Activated CD8-positive, alpha-beta memory T cell treated with anti-CD3 and anti-CD28 coated beads, Interleukin-2, amount 10 ng/mL, durations not matched to agents 7 days and 5 days (primary cell): ENCODE measurements at places on chromosomes 7 and 10. TPM values are rescaled to one million over a fixed set of nuclear protein-coding genes. Genes with fewer than 3 reads are reported as not detected.

DNA sequence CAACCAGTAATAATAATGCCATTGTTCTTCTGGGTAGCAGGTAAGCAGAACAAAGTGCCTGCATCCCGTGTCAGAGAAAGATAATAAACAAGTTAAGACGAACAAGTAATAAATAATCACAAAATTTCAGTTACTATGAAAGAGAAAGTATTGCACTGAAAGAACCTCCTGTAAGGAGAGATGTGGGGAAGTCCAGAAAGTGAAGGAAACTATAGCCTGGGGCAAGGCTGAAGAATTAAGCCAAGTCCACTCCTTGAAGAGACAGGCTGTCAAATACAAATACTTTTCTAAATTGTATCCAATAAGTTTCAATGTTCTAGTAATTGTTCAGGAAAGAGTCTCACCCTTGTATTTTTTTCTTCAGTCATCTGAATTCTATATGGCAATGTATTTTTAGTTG is 611.4 kb downstream of the MAGI2 start:
- no peak overlapping the region for H3K27ac ChIP-seq
- H3K36me3 ChIP-seq = no peaks in the 10 kb centered on the region
- no peaks in the 10 kb centered on the region for H3K4me1 ChIP-seq
- H3K27me3 ChIP-seq = no peaks in the 10 kb centered on the region
- H3K4me3 ChIP-seq = no peak overlapping the region

- H3K27ac ChIP-seq = no peak overlapping the region
- no peaks in the 10 kb centered on the region for H3K36me3 ChIP-seq
- peaks cover 11% of the 10 kb centered on the region for H3K4me1 ChIP-seq
- no peak for DNase-seq
Measured at GRCh38 chr10:118950190-118950680, 79.3 kb upstream of the NANOS1 start.

- peaks cover 18% of the 10 kb centered on the region for H3K4me1 ChIP-seq
- H3K36me3 ChIP-seq = peaks cover 27% of the 10 kb centered on the region
- H3K27ac ChIP-seq = no peak overlapping the region
- H3K4me3 ChIP-seq = no peak overlapping the region
- H3K27me3 ChIP-seq = no peaks in the 10 kb centered on the region
Measured at GRCh38 chr10:22560913-22561239, 153.5 kb downstream of the PIP4K2A start.

GRCh38 chr7:133572087-133572486 is 319.2 kb downstream of the EXOC4 start:
- H3K27me3 ChIP-seq = no peaks in the 10 kb centered on the region
- H3K4me3 ChIP-seq = no peak overlapping the region
- no peaks in the 10 kb centered on the region for H3K4me1 ChIP-seq
- no peaks in the 10 kb centered on the region for H3K36me3 ChIP-seq
- no peak overlapping the region for H3K27ac ChIP-seq

- no peaks in the 10 kb centered on the region for H3K36me3 ChIP-seq
- no peak overlapping the region for H3K4me3 ChIP-seq
- no peak for DNase-seq
- peaks cover 5% of the 10 kb centered on the region for H3K27me3 ChIP-seq
Measured at GRCh38 chr7:138208864-138209263, 132.6 kb downstream of the AKR1D1 start.

DNA sequence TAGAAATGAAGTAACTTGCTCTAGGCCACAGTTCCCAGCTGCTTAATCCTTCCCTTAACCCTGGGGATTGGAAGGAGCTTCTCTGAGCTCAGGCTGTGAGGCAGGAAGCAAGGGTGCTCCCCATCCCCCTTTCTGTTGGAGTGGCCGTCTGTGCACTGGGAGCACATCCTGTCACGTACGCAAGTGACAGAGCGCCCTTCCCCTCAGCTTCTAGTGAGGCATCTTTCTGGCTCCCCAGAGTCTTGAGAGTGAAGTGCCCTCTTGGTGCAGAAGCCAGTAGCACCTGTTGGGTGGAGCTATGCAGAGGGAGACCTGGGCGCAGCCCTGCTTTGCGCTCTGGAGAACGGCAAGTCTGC is 47.8 kb downstream of the SHH start:
- H3K4me1 ChIP-seq = peaks cover 62% of the 10 kb centered on the region
- peak overlapping the region; percentile 54 for H3K4me3 ChIP-seq
- DNase-seq = peak; percentile 81
- peak overlapping the region; percentile 93 for H3K27ac ChIP-seq
- H3K36me3 ChIP-seq = peaks cover 55% of the 10 kb centered on the region

GRCh38 chr7:68401313-68401712 is 1197.0 kb upstream of the AUTS2 start:
- no peak for DNase-seq
- H3K27ac ChIP-seq = no peak overlapping the region
- no peak overlapping the region for H3K4me3 ChIP-seq
- H3K27me3 ChIP-seq = no peaks in the 10 kb centered on the region
- H3K4me1 ChIP-seq = no peaks in the 10 kb centered on the region

DNA sequence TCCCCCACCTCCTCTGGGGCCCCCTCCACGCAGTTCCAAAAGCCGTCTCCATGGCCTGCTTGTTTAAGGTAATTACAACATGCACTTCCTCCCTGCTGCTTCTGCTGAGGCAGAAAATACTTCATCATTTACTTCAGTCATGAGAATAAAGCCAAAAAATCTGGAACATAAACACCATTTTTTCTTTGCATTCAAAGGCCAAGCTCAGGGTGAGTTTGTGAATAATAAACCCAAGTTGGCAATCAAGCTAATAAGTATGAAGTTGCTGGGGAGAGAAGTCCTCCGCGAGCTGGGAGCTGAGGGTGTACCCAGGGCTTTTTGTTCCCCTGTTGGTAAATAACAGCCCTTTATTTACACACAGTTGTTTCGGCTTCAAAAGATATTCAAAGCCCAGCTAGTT is 70.5 kb downstream of the FAM204A start:
- H3K36me3 ChIP-seq = no peaks in the 10 kb centered on the region
- H3K27ac ChIP-seq = no peak overlapping the region
- DNase-seq = no peak
- H3K4me3 ChIP-seq = no peak overlapping the region
- peaks cover 46% of the 10 kb centered on the region for H3K27me3 ChIP-seq

DNA sequence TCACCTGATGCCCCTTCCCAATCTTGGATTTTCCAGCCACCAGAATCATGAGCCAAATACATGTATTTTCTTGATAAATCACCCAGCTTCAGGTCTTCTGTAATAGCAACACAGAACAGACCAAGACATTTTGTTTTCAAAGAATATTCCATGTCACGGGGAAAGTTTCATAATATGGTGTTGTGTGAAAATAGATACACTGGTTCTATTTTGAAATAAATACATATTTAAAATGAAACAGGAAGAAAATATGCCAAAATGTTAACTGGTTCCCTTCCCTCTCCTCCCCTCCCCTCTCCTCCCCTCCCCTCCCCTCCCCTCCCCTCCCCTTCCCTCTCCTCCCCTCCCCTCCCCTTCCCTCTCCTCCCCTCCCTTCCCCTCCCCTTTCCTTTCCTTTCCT is 30.3 kb upstream of the CAMK1D start:
- H3K4me1 ChIP-seq = no peaks in the 10 kb centered on the region
- no peak for DNase-seq
- H3K27ac ChIP-seq = no peak overlapping the region
- no peak overlapping the region for H3K4me3 ChIP-seq
- H3K36me3 ChIP-seq = no peaks in the 10 kb centered on the region

GRCh38 chr10:73906524-73907447 is 4.1 kb upstream of the PLAU start:
- H3K27ac ChIP-seq = no peak overlapping the region
- H3K27me3 ChIP-seq = peaks cover 22% of the 10 kb centered on the region
- no peaks in the 10 kb centered on the region for H3K36me3 ChIP-seq
- DNase-seq = no peak
- H3K4me1 ChIP-seq = peaks cover 41% of the 10 kb centered on the region

- H3K36me3 ChIP-seq = no peaks in the 10 kb centered on the region
- no peaks in the 10 kb centered on the region for H3K4me1 ChIP-seq
- H3K27ac ChIP-seq = no peak overlapping the region
- DNase-seq = no peak
- H3K27me3 ChIP-seq = no peaks in the 10 kb centered on the region
- no peak overlapping the region for H3K4me3 ChIP-seq
Measured at GRCh38 chr7:8638076-8638475, 204.7 kb downstream of the NXPH1 start.

DNA sequence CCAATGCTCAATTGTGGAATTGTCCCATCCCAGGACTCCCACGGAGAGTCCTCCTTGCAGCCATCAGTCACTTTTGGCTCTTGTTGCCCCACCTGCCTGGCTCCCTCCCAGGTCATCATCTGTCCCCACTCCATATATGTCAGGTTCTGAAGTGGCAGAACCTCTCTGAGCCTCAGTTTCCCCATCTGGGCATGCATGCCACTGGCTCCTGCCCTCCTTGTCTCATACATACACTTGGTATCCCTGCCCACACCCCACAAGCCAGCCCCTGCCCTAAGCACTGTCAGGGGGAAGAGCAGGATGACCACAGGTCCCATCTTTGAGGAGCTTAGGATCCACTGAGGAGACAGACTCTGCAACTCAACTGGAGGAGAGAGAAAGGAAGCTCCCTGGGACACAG is 156.9 kb downstream of the GRID1 start:
- no peaks in the 10 kb centered on the region for H3K36me3 ChIP-seq
- no peaks in the 10 kb centered on the region for H3K4me1 ChIP-seq
- peaks cover 4% of the 10 kb centered on the region for H3K27me3 ChIP-seq
- no peak for DNase-seq
- H3K27ac ChIP-seq = no peak overlapping the region

- no peak overlapping the region for H3K4me3 ChIP-seq
- peaks cover 2% of the 10 kb centered on the region for H3K4me1 ChIP-seq
- DNase-seq = no peak
- H3K27ac ChIP-seq = no peak overlapping the region
Measured at GRCh38 chr7:133735222-133735621, 391.9 kb upstream of the LRGUK start.

GRCh38 chr7:127591189-127591588 is 2.3 kb upstream of the FSCN3 start:
- H3K36me3 ChIP-seq = peaks cover 17% of the 10 kb centered on the region
- no peaks in the 10 kb centered on the region for H3K27me3 ChIP-seq
- no peak for DNase-seq
- H3K4me1 ChIP-seq = peaks cover 17% of the 10 kb centered on the region
- no peak overlapping the region for H3K4me3 ChIP-seq

DNA sequence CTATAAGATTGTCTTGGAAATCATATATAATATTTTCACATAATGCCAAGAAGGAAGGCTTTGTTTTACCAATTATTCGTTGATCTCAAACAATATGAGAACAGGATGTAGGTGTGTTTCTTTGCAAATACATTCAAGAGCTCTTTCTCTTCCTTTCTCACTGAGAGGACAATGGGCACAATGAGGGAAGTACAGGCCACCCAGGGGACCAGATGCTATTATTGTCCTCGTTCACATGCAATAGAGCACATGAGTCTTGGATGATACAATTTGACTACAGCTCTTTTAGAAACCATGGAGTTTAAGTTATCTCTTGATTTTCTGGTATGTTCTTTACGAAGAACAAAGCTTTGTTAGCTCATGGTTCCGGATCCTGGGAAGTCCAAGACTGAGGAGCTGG is 323.7 kb upstream of the KLF6 start:
- DNase-seq = no peak
- no peak overlapping the region for H3K27ac ChIP-seq
- peaks cover 4% of the 10 kb centered on the region for H3K36me3 ChIP-seq
- no peaks in the 10 kb centered on the region for H3K4me1 ChIP-seq
- no peaks in the 10 kb centered on the region for H3K27me3 ChIP-seq
- no peak overlapping the region for H3K4me3 ChIP-seq

DNA sequence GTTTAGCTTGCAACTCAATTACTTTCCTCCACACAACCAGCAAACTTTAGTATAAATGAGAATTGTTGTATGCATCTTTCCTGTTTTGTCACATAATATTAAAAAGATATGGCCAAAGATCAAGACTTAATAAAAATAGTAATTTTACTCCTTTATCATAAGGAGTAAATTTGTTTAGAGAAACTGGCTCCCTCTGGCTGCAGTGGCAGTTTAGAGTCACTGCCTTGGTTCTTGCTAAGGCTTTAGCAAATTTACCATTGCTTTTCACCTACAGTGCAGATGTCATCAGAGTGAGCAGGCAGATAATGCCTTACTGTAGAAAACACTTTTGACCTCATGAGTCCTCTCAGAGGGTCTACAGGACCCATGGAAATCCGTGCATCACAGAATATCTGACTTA is 2.6 kb downstream of the PRPF18 start:
- no peak for DNase-seq
- H3K4me3 ChIP-seq = no peak overlapping the region
- peaks cover 26% of the 10 kb centered on the region for H3K4me1 ChIP-seq
- H3K27ac ChIP-seq = no peak overlapping the region
- peaks cover 2% of the 10 kb centered on the region for H3K36me3 ChIP-seq
- peaks cover 4% of the 10 kb centered on the region for H3K27me3 ChIP-seq

DNA sequence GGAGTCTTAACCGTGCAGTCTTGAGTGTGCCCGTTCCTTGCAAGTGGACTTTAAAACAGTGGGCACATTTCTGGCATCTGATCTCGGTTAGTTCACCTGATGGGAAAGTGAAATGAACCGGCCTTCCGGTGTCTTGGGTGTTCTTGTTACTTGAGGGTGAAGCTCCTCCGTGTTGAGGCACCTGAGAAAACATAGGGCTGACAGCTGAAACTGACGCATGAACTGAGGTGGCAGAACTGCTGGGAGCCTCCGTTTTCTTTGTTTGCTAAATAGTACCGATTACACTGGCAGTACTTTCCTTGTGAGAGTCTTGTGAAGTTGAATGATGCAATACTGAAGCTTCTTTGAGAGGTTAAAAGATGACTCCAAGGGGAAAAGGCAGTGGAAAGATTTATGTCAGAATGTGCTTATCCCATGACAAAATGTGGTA is 62.8 kb upstream of the SAMD8 start:
- no peaks in the 10 kb centered on the region for H3K36me3 ChIP-seq
- peaks cover 2% of the 10 kb centered on the region for H3K27me3 ChIP-seq
- H3K27ac ChIP-seq = no peak overlapping the region

DNA sequence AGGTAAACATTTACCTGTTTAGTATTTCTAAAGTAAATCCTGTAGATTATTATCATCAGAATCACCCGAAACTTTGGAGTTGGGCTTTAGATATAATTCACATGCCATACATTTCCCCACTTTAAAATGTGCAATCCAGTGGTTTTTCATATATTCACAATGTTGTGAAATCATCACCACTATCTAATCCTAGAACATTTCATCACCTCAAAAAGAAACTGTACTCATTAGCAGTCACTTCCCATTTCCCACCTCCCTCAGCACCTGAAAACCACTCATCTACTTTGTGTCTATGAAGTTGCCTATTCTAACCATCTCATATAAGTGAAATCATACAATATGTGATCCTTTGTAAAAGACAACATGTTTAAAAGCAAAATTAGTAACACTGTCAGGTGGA is 182.6 kb downstream of the FZD1 start:
- H3K27me3 ChIP-seq = no peaks in the 10 kb centered on the region
- H3K27ac ChIP-seq = no peak overlapping the region

AOAH gene
- 48.8 TPM for total RNA-seq

ZNF487 gene
- 1.9 TPM for total RNA-seq

LIPN gene
- not detected for total RNA-seq

SFTPA1 gene
- not detected for total RNA-seq

ZNF503 gene
- 0.35 TPM for total RNA-seq

PLEKHS1 gene
- not detected for total RNA-seq

XRCC2 gene
- 18.0 TPM for total RNA-seq

PLXNA4 gene
- 1.6 TPM for total RNA-seq

HMX2 gene
- total RNA-seq = not detected
